Uterine smooth muscle cell (primary cell): ENCODE measurements at places on chromosomes 6 and 20. TPM values are rescaled to one million over a fixed set of nuclear protein-coding genes. Genes with fewer than 3 reads are reported as not detected.

Gene EYS
- total RNA-seq = 0.11 TPM in 1 of 2 replicates, not detected in the other

Gene PI16
- 0.11 and 0.75 TPM in 2 replicates for total RNA-seq

Gene PAX1
- not detected in 2 replicates for total RNA-seq

Gene SIRPB2
- total RNA-seq = not detected in 2 replicates

Gene IMPG1
- total RNA-seq = 0.37 TPM in 1 of 2 replicates, not detected in the other

Gene OLIG3
- total RNA-seq = not detected in 2 replicates

Gene CDSN
- not detected in 2 replicates for total RNA-seq

Gene SCUBE3
- total RNA-seq = 21.1 and 58.5 TPM in 2 replicates

Gene TRIM15
- total RNA-seq = not detected in 2 replicates

Gene BNIP5
- not detected in 2 replicates for total RNA-seq

Gene GABRR1
- total RNA-seq = not detected in 2 replicates

Gene CPXM1
- 3.5 and 4.8 TPM in 2 replicates for total RNA-seq

Gene KHDC1
- 3.9 and 6.2 TPM in 2 replicates for total RNA-seq

Gene ALDH8A1
- total RNA-seq = not detected in 2 replicates

Gene TFAP2B
- total RNA-seq = 0.33 TPM in 1 of 2 replicates, not detected in the other

Gene SLC26A8
- total RNA-seq = not detected in 2 replicates

Gene CRISP2
- total RNA-seq = not detected in 2 replicates

Gene TTBK1
- under 0.01 TPM in 1 of 2 replicates, not detected in the other for total RNA-seq

Gene PRKN
- total RNA-seq = 2.9 and 3.4 TPM in 2 replicates

Gene SLC22A16
- total RNA-seq = 0.11 TPM in 1 of 2 replicates, not detected in the other

Gene CRISP3
- total RNA-seq = not detected in 2 replicates

Gene DCDC2
- total RNA-seq = 1.1 and 6.1 TPM in 2 replicates

Gene AKAP7
- total RNA-seq = 3.2 and 5.6 TPM in 2 replicates

Gene TUBB2B
- total RNA-seq = 0.89 and 4.2 TPM in 2 replicates

Gene MUC22
- not detected in 2 replicates for total RNA-seq

Gene BPI
- 0.12 TPM in 1 of 2 replicates, not detected in the other for total RNA-seq

Gene FAM217A
- not detected in 2 replicates for total RNA-seq
